Tibial artery (tissue), 4 donors: ENCODE measurements at places on chromosomes 7 and 10.

DNA sequence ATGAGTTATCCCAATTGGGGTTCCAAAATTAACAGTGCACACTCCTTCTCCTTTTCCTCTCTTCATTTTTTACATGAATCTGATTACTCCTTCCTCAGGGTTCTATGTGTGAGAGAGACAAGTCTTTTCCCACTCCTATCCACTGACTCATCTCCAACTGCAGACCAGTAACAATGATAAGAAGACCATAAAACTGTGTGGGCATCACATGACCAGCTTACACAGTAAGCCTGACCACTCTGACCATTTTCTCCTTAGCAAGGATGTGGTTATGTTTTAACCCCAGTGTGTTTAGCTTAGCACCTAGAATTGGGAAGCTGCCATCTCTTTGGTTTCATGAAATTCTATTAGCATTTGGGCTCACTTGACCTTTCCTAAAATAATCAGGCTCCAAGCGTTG is 145.0 kb upstream of the CALCR start:
- no peak overlapping the region for H3K4me3 ChIP-seq
- no peak for DNase-seq
- H3K36me3 ChIP-seq, result no peaks in the 10 kb centered on the region
- H3K27ac ChIP-seq, result no peak overlapping the region

DNA sequence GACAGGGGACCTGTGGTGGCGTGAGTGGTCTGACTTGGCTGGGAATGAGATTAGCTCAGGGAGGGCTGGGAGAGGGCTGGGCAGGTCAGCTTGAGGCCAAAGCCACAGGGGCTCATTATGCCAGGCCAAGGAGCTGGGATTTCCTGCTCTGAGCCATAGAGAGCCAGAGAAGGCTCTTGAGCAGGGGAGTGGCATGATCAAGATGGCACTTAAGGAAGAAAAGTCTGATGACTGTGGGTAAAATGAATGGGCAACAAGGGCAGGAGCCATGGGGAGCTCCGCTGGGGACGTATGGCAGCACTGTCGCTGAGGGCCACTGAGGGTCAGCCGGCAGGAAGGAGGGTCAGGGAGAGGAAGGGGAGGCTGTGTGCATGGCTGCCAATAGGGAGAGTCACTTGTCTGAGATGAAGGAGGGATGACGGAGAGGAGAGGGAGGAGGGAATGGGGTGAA is 5.8 kb downstream of the ANTXRL start:
- H3K27ac ChIP-seq, result no peak overlapping the region
- DNase-seq, result peak; percentile 41

DNA sequence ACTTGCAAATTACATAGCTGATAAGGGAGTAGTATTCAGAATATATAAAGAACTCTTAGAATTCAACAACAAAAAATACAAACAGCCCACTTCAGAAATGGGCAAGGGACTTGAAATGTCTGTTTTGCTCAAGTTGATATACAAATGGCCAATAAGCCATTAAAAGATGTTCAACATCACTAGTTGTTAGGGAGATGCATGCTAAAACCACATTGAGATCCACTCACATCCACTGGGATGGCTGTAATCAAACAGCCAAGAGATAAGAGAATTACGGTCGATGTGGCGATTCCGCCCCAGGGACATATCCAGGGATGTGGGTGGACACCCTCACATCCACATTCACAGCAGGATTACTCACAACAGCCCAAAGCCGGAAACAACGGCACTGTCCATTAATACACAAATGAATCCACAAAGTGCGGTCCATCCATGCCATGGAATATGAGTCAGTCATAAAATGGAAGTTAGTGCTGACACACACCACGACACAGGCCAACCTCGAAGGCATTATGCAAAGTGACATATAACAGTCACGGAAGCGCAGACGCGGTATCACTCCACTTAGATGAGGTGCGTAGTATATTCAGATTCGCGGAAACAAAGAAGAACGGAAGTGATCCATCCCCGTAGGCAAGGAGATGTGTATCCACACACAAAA is 227.8 kb downstream of the DNAJB6 start:
- H3K27ac ChIP-seq, result no peak overlapping the region
- no peaks in the 10 kb centered on the region for H3K4me1 ChIP-seq
- DNase-seq, result no peak
- H3K36me3 ChIP-seq, result no peaks in the 10 kb centered on the region

DNA sequence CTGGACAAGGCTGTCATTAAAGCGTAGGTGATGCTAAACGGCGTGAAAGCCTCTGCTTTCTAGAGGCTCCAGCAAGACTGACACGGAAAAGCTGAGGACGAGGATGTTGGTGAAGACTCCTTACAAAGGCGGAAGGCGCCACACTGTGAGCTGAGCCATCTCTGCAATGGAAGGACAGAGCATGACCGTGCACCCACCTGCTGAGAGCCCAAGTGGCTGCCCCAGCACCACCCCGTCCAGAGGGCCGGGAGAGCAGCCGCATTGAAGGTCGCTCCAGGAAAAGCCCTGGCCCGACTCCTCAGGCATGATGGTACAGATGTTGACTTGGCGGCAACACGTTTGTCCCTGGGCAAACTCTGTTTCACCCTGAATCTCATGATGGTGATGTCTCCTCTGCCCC is 492.7 kb downstream of the DNAJB6 start:
- H3K27me3 ChIP-seq, result no peaks in the 10 kb centered on the region
- no peaks in the 10 kb centered on the region for H3K36me3 ChIP-seq
- H3K27ac ChIP-seq, result no peak overlapping the region
- DNase-seq, result no peak

DNA sequence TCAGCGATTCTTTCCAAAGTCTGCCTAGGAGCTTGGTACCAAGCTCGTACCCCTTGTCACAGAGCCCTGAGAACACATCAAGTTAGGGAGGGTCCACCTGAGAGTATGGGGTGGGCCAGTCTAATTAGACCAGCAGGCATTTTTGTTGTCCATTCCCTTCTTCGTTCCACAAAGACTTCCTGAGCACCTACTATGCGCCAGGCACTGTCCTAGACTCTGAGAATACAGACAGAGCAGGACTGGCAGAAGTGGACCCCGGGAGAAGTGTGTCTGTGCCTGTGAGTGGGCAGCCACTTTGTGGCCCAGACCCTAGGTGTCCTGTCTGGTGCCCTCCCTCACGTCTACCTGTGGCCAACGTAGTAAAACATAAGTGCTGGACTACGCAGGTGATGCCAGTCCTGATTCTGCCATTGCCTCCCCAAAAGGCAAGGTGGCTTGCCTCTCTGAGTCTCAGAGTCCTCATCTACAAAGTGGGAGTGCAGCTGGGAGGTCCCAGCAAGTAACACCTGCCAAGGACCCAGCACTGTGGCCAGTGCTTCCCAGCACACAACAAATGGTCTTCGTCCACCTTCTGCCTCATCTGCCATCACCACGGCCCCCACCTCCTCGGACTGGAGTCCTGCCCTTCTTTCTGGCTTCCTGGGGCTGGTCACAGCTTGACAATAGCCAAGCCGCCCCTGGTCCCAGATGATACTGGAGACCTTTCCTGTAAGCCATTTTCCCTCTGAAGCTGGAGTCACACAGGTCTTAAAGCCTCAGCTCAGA is 54.3 kb upstream of the DUSP5 start:
- H3K36me3 ChIP-seq, result no peaks in the 10 kb centered on the region
- DNase-seq, result no peak
- H3K27me3 ChIP-seq, result no peaks in the 10 kb centered on the region
- no peak overlapping the region for H3K27ac ChIP-seq
- H3K4me1 ChIP-seq, result no peaks in the 10 kb centered on the region
